ENCODE measurements at places on chromosomes 12 and 14.

- no peak for DNase-seq
Measured at GRCh38 chr12:10142976-10143589, 13.1 kb upstream of the CLEC7A start.

DNA sequence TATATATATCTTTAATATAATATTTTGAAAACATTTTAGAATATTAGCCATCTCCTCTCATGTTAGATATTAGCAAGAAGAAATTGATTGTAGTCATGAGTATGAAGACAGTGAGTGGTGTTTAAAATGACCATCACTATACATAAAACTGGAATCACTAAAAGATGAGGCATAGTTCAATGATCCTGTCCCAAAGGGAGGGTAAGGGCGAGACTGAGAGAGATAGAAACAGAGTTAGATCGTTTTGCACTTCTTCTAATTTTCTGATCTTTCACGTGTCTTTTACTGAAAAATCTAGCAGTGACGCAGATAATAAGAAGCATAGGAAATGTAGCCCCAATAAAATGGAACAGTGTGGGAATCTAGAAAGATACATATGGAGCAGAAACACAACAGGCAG is 627.4 kb downstream of the SLC16A7 start:
- DNase-seq: no peak

GRCh38 chr14:81485372-81485771 is 48.3 kb downstream of the SEL1L start:
- no peak for DNase-seq

GRCh38 chr12:109606320-109607028 is 32.9 kb downstream of the MVK start:
- DNase-seq: peak; percentile 92

GRCh38 chr14:97402279-97402678 is 605.1 kb downstream of the VRK1 start:
- no peak for DNase-seq

- DNase-seq: no peak
Measured at GRCh38 chr14:81839056-81839455, 305.4 kb upstream of the SEL1L start.

GRCh38 chr12:116604178-116604895 is 45.2 kb downstream of the MAP1LC3B2 start:
- no peak for DNase-seq

DNA sequence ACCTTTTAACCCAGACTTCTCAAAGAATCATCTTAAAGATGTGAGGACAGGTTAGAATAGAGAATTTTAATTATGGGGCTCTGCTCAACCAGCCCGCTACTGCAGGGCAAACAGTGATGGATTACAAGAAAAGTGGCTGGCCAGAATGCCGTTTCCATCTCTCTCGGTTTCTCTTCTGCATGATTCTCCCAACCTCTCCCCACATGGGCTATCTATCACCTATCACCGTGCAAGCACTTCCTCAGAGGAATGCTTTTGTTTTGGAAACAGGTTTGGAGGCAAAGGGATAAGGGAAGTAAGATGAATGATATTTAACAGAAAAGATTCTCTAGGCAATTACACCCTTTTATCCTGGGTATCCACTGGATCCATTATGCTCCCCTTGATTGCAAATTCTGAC is 37.4 kb upstream of the PHC1 start:
- DNase-seq: peak; percentile 24

DNA sequence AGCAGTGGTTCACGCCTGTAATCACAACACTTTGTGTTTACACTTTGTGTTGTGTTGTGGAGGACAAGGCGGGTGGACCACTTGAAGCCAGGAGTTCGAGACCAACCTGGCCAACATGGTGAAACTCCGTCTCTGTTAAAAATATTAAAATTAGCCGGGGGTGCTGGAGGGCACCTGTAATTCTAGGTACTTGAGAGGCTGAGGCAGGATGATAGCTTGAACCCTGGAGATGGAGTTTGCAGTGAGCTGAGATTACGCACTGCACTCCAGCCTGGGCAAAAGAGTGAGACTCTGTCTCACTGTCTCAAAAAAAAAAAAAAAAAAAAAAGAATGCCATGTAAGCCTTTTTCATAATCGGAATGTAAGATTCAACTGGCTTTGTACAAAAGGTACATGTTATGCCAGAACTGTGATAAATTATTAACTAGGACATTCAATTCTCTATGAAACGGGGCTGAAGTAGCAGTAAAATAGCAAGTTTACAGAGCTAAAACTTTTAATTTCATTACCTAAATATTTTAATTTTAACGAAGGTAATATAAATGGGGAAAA is 13.9 kb upstream of the PITPNM2 start:
- DNase-seq: no peak

DNA sequence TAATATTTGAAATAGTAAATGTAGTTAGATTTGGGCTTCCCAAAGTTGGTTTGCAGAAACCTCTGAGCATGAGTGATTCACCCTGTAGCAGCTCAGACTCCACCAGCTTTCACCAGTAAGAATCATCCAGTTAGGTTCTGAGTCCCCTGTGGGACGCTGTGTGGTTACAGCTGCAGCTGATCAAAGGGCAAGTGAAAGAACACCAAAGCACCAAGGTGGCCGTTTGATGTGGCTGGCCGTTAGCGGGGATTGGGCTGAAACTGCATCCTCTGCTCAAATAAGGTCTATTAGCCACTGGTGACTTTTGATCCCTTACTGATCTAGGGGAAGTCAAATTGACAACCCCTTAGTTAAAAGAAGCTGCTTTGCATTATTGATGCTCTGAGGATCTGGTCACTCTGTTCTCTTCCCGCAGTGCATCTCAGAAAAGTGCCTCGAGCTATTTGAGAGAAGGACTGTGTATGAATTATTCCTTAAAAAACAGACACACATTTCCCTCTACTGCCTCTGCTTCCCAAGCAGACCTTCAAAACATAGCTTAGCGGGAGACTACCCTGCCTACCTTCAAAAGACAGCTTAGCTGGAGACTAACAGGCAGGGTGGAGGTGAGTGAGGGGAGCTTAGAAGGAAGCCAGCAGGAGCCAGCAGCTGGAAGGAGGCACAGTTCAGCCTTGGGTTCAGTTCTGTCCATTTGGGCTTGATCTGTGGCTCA is 3.7 kb downstream of the ABHD12B start:
- DNase-seq: no peak

Data from H7 (cell line).